ENCODE measurements at places on chromosomes 12 and 14.

GRCh38 chr12:121637231-121637914 is 11.0 kb downstream of the ORAI1 start:
- no peaks in the 10 kb centered on the region for H3K36me3 ChIP-seq
- H3K4me3 ChIP-seq = no peak overlapping the region
- no peaks in the 10 kb centered on the region for H3K27me3 ChIP-seq
- H3K4me1 ChIP-seq = no peaks in the 10 kb centered on the region

DNA sequence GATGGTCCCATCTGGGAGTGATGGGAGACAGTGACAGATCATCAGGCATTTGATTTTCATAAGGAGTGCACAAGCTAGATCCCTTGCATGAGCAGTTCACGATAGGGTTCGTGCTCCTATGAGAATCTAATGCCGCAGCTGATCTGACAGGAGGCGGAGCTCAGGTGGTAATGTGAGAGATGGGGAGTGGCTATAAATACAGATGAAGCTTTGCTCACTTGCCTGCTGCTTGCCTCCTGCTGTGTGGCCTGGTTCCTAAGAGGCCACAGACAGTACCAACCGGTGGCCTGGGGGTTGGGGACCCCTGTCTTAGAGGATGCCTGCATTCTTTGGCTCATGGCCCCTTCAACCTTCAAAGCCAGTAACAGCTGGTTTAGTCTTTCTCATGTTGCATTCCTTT is 130.3 kb downstream of the PTPN11 start:
- DNase-seq = no peak
- H3K27ac ChIP-seq = no peak overlapping the region
- no peaks in the 10 kb centered on the region for H3K4me1 ChIP-seq
- H3K36me3 ChIP-seq = no peaks in the 10 kb centered on the region
- H3K27me3 ChIP-seq = no peaks in the 10 kb centered on the region

GRCh38 chr14:68085742-68086141 is 266.2 kb downstream of the RAD51B start:
- no peak overlapping the region for H3K27ac ChIP-seq
- H3K27me3 ChIP-seq = no peaks in the 10 kb centered on the region
- no peak for DNase-seq
- no peak overlapping the region for H3K4me3 ChIP-seq
- H3K36me3 ChIP-seq = no peaks in the 10 kb centered on the region

GRCh38 chr12:49232940-49233841 is 31.7 kb upstream of the TUBA1C start:
- H3K27me3 ChIP-seq = no peaks in the 10 kb centered on the region
- no peaks in the 10 kb centered on the region for H3K36me3 ChIP-seq
- peaks cover 5% of the 10 kb centered on the region for H3K4me1 ChIP-seq
- H3K27ac ChIP-seq = peak overlapping the region; percentile 62
